ENCODE measurements at places on chromosomes 12 and 14.

- DNase-seq = peak; percentile 86
Measured at GRCh38 chr12:63068857-63069442, 82.1 kb downstream of the AVPR1A start.

DNA sequence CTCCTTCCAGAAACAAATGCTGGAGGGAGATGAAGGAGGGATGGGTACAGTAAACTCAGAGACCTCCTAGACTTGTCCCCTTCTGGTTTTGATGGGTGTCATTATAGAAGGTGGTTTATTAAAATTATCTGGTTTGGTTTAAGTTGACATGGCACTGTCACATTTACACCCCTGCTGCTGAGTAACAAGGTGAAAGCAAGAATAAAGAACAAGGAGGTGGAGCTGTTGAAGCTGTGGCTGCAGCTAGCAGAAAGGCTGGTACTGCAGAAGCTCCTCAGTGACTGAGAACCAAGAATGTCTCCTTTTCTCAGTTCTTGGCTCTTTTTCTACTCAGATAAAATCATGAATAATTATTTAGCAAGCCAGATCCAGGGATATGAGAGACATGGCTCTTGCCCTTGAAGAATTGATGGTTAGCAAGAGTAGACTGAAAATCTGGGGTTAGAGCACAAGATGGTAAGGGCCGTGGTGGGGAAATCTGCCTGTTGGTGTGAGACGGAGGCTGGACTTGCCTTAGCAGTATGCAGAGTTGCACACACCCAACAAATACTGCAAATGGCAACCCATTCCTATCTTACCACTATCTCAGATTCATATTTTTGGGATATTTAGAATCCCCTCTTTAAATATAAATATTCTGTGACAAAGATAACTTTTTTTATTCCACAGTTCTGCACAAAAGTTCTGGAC lies at the start of gene GZMH:
TSS of gene GZMH (minus strand) at position 31 of the 690 bp plus-strand sequence. CDS start 72 bp downstream, outside the sequence.
- DNase-seq = no peak

- DNase-seq = peak; percentile 89
Measured at GRCh38 chr12:1993341-1993740, 10.9 kb downstream of the DCP1B start.

DNA sequence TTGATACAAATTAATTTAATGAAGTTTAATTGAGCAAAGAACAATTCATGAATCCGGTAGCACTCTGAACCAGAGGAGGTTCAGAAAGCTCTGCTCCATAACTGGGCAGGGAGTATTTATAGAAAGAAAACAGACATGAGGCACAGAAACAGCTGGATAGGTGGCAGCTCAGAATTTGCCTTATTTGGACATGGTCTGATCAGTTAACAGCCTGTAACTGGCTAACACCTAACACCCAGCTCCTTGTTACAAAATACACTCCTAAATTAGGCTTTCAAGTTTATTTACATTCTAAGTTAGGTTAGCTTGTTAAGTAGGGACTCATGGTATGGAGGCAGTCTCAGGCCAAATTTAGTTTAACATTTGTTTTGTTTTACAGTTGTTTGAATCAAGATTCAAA lies 67.8 kb upstream of the TMCC3 start:
- no peak for DNase-seq

GRCh38 chr12:85507456-85507855 lies 227.4 kb downstream of the ALX1 start:
- no peak for DNase-seq

GRCh38 chr14:94921882-94922585 lies 152.1 kb upstream of the GSC start:
- no peak for DNase-seq

GRCh38 chr12:91513313-91513712 lies 330.7 kb upstream of the DCN start:
- no peak for DNase-seq

DNA sequence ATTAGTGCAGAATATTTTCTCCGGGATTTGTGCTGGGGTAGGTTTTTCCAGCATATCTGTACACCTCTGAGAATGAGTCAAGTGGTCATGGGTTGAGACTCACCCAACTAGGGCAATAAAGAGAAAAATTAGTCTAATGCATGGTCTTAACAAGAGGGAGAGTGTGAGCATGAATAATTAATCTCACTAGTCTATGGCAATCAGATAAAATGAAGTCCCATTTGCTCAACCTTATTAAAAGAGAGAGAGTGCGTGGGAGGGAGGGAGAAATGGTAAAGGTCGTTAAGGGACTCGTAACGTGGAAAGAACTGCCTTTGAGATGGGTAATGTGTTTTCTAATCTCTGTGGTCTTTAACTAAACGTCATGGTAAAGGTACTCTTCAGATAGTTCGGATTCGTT lies 91.6 kb downstream of the TESC start:
- DNase-seq = no peak

DNA sequence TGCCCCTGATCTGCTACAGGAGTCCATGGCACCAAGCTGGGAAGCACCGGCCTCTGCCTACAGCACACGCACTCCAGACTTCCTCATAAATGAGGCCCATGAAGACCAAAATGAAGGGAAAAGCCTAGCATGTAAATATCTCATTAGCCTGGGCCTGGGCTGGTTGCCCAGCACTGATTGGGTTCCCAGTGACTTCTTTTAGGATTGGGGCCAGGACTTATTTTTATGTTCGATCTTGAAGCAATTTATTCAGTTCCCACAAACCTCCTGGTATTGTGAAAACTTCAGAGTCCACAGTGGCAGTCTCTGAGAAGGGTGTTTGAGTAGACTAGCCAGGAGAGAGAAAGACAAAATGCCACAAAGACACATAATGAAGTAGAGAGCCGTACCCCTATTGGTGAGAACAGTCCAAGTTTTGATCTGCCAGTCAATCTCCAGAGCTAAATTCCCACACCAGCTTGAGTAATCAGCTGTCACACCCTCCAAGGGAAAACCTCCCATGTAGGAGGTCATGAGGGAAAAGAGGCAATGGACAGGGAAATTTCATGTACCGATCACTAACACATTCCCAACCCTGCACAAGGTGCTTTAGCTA lies 78.2 kb downstream of the PHLDA1 start:
- peak; percentile 63 for DNase-seq

DNA sequence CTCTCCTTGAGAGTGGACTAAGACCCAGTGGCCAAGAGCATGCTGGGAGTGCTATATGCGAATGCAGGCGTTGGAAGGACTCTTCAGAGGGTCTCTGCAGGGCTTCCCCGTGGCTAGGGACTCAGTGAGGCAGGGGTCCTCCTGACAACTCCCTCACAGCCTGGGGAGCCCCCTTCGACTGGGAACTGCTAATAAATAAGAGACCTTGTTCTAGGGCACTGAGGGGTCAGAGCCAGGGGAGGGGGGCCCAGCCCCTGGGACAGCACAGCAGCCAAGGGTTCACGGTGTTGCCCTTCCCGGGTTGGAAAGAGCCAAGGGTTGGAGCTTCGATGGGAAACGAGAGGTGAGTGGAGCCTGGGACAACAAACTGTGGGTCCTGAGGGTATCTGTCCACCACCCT lies 6.0 kb upstream of the CPNE6 start:
- DNase-seq = no peak

- DNase-seq = no peak
Measured at GRCh38 chr14:36784541-36784940, 122.9 kb downstream of the PAX9 start.

DNA sequence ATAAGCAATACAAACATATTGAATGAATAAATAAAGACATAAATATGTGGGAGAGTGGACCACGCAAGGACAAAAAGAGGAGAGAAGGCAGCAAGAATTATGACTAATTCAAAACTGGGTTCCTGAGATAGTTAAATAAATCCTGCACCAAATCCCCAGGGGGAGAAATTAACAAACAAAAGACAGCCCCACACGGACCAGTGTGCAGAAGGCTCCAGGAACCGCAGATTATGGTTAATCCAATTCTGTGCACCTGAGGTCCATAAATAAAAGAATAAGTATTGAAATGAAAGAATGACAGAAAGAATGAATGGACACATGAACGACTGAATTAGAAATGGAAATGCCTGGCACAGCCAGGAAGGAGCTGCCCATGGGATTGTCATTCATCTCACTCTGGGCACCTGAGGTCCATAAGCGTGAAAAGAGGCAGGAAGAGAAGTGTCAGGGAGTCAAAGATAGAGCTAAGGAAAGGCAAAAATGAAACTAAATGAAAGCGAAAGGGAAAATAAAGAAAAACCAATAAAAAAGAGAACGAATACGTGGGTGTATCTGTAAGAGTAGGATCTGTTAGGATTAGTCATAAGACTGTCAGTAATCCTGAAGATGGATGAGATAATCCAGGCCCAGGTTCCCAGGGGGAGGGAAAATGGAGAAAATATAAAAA lies 23.3 kb downstream of the MEG3 start:
- no peak for DNase-seq

- DNase-seq = no peak
Measured at GRCh38 chr14:24612196-24612595, 2.7 kb upstream of the GZMH start.

DNA sequence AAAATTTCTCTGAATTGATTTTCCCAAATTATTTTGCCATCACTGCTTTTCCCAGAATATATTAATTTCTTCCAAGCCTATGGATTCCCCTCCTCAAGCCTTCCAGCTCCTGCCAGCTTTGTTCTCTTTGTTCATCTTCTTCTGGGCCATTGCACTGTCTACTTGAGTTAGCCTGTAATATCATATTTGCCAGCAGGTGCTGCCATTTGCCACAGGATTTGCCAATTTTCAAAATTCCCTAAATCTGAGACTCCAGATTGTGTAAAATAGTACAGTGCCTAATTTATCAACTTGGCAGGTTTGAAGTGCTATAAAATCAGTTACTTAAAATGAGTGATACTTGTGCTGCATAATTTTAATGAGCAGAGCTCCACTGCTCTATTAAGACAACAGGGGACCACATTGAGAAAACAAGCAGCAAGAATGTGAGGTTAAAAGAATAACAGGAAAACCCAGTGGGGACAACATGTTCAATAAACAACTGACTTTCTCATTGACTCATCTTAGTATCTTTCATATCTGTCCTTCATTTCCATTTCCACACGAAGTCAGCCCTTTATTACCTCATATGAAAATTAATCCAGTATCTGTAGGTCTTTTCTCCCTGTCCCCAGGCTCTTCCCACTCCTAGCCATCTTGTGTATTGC lies 84.6 kb upstream of the CCDC196 start:
- no peak for DNase-seq

DNA sequence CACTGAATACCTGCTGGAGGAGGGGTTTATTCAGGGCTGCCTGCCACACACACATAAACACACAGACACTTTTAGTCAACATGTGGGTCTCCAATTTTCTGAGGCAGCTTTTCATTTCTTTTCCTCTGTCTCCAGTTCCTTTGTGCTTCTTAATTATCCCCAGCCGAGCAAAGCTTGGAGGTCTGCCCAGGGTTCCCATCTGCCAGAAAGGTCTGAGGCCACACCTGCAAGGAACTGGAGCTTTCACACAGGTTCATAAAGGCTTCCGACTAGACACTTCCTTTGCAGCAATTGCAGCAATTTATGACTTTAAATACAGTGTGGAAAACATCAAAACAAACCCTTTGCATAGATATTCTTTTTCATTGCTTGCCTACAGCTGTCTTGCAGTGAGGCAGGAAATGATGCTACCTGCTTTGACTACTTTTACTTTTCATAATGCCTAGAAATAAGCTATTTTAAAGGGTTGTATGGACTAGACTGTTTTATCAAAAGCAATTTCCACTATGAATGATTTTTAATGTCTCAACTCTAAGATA lies 1318.9 kb downstream of the AACS start:
- no peak for DNase-seq

DNA sequence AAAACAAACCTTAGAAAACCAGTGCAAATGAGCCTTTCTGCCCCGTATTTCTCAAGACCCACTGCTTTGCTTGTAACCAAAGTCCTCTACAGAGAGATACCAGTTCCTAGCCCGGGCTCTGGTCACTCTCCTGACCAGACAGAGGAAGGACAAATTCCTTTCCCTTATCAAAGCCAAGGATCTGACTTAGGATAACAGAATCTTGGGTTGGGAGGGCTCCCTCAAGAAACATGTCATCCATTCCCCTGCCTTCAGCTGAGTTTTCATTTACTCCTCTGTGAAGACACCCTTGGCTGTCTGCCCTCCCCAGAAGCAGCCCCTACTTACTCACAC lies 116.0 kb upstream of the PARP11 start:
- no peak for DNase-seq

- no peak for DNase-seq
Measured at GRCh38 chr12:32155041-32155440, 48.4 kb downstream of the BICD1 start.

- DNase-seq = no peak
Measured at GRCh38 chr12:121797937-121798786, 4.7 kb upstream of the RHOF start.

- no peak for DNase-seq
Measured at GRCh38 chr14:99181804-99182520, 90.0 kb downstream of the BCL11B start.

DNA sequence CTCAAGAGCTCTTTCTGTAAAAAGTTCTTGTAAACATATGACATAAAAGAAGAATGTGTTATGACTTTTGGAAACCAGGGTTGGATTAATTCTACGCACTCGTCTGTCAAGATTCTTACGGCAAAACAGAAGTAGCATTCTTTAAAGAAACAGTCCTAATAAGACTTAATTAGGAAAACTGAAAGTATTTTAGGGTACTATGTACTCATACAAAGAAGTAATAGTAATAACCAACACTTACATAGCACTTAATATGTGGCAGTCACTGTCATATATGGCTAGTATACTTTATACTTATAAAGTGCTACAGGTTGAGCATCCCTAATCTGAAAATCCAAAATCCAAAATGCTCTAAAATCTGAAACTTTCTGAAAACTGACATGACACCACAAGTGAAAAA lies 72.9 kb upstream of the ST8SIA1 start:
- no peak for DNase-seq

- DNase-seq = peak; percentile 85
Measured at GRCh38 chr14:68788996-68789820, 3.7 kb downstream of the ZFP36L1 start.

DNA sequence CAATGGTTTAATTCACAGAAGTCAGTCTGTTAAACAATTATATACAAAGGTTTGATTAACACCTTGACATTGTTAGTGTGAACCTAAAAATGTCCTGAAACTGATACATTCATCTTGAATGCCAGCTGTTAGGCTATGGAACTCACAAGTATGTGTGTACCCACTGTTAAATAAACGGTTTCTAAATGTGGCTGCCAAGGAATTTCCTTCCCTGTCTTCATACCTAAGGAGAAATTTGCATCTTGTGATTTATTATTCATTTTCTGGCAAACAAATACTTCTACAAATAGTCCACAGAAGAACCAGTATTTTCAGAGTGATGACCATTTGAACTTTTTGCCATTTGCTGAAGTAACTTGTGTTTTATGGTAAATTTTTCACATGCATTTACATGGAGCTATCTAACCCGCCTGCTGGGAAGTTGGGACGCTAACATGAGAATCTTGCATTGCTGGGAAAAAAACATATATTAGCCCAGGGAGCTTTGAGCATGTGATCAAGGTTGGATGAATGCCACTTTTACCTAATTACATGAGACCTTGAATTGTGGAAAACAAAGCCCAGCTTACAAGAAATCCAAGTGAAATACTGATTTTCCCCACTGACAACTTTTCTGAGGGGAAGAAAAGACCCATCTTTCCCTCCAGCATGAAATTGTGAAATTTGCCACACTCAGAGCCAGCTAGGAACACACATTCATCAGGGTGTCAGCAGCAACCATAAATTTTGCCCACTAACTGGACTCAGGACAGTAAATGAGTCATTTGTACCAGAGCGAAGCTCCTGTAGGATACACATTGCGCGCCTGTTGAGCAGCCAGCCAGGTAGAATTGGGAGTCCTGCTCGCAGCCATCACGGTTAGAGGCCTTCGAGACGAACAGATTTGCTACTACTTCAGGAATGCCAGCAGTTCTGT lies 118.0 kb downstream of the KICS2 start:
- no peak for DNase-seq

GRCh38 chr14:33307691-33308251 lies 369.1 kb downstream of the NPAS3 start:
- DNase-seq = peak; percentile 88

- DNase-seq = peak; percentile 17
Measured at GRCh38 chr12:128140551-128140950, 126.4 kb upstream of the TMEM132C start.
